ENCODE measurements at places on chromosomes 12 and 14. TPM values are rescaled to one million over a fixed set of nuclear protein-coding genes. Genes with fewer than 3 reads are reported as not detected.

The SELPLG gene
- 0.28 TPM for total RNA-seq

The GUCY2C gene
- total RNA-seq = not detected

The TOMM20L gene
- total RNA-seq = not detected

The ASB8 gene
- total RNA-seq = 22.6 TPM

The NINJ2 gene
- not detected for total RNA-seq

The TMEM229B gene
- total RNA-seq = 2.2 TPM

The COQ10A gene
- total RNA-seq = 18.3 TPM

The RBM23 gene
- 49.5 TPM for total RNA-seq

The MIPOL1 gene
- 8.4 TPM for total RNA-seq

The WBP11 gene
- 17.1 TPM for total RNA-seq

The IL22 gene
- not detected for total RNA-seq

The KCNJ8 gene
- 0.14 TPM for total RNA-seq

The HOXC9 gene
- not detected for total RNA-seq

The IAPP gene
- total RNA-seq = not detected

The B4GALNT1 gene
- total RNA-seq = 1.1 TPM

The NANOG gene
- under 0.01 TPM for total RNA-seq

The CISTR gene
- total RNA-seq = not detected

The TMEM132C gene
- total RNA-seq = not detected

The CMA1 gene
- total RNA-seq = not detected

The FOXN3 gene
- 17.6 TPM for total RNA-seq

The ESR2 gene
- total RNA-seq = 0.05 TPM

The HNF1A gene
- total RNA-seq = not detected

The PCNX4 gene
- 14.8 TPM for total RNA-seq

Measured in airway epithelial cell (primary cell).